Thymus (tissue), 14 donors: ENCODE measurements at places on chromosomes 2 and 18.

DNA sequence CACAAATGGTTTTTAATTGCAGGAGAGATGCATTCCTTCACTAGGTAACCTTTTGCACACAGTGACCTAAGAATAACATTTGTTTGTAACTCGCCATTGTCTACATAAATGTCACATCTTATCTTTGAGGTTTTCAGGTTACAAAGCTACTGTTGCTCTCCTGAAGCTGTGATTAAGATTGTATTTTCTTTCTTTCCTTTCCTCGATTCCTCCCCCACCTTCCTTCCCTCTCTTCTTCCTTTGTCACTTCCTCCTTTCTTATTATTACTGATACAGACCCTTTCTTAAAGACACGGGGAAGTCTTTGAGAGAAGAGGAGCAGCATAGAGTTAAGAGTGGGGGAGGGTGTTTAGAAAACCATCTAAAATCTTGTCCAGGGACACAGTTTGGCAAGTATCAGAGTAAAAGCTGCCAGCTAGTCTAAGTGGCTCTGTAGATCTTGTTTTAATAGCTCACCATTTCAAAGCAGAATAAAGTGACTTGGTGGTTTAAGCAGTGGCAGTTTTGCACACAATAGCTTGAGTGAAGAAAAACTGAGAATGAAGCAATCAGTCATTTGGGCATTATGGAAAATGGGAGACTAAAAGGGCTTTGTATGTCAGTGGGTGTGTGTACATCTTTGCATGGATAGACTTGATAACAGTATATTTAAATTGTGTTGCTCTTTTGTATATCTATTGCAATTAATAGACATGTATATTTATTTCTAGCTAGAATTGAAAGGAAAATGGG is 10.9 kb downstream of the CERS6 start:
- DNase-seq = no peak

GRCh38 chr2:196743165-196743564 is 56.3 kb downstream of the GTF3C3 start:
- DNase-seq = no peak

GRCh38 chr2:207432453-207432852 is 97.3 kb upstream of the CREB1 start:
- no peak for DNase-seq

DNA sequence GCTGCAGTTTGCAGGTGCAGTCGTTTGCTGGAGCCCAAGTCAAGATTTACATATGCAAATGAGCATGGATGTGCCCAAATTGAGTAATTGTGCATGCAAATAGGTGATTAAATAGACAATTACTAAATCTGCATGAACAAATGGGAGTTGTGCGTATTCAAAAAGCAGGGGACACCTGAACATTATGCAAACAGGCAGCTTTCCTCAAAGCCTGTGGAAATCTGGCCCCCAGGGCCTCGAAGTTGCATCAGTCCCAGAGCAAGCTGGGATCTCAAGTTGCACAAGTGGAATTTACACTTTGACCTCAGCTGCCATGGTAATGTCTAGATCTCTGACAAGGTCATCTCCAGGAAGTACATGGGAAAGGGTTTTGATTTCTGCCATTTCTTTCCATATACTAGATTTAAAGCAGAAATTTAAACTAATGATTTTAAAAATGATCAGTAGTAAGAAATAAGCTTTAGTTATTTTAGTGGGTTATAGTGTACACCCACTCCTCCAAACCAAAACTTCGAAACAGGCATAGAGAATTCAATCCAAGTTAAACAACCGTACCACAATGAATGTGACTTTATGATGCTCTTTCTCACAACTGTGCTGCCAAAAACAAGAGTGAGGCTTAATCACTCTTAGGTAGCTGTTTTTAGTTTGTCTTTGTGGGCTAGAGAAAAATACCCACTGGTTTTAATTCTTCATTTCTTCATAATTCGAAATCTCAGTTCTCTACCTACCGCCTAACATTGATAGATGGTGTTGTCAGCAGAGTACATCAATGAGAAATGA is 110.7 kb downstream of the RND3 start:
- DNase-seq = no peak

- DNase-seq = no peak
These were observed 251.1 kb downstream of the CYP26B1 start for GRCh38 chr2:71896385-71897136.

DNA sequence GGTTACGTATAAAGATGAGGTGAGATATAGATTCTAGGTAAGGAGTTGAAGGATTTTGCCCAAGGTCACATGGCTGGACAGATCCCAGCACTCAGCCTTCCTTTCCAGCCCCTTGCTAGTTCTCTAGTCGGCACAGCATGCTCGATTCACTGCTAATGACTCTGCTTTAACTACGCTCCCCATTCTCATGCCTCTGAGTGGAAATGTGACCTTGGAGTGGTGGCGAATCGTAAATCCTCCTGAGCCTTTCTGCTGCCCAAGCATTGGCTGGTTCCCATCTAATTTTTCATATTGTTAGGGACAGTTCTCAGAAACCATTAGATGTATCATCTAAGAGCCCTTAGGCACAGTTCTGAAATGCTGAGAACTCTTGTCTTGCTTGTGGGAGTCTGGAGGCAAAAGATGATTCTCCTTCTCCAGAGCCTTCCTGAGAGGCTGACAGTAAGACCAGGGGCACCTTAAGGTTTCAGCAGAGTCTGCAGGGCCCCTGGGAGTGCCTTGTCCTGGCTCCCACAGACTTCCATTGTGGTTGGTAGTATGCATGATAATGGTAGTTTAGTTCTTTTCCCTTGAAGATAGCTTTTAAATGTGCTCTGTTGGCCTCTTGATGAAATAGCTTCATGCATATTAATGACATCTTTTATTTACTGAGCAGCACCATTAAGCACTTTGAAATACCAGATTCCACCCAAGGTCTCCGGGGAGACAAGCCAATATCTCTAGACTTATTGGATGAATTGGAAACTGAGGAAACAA is 377.8 kb upstream of the SLC14A2 start:
- no peak for DNase-seq

DNA sequence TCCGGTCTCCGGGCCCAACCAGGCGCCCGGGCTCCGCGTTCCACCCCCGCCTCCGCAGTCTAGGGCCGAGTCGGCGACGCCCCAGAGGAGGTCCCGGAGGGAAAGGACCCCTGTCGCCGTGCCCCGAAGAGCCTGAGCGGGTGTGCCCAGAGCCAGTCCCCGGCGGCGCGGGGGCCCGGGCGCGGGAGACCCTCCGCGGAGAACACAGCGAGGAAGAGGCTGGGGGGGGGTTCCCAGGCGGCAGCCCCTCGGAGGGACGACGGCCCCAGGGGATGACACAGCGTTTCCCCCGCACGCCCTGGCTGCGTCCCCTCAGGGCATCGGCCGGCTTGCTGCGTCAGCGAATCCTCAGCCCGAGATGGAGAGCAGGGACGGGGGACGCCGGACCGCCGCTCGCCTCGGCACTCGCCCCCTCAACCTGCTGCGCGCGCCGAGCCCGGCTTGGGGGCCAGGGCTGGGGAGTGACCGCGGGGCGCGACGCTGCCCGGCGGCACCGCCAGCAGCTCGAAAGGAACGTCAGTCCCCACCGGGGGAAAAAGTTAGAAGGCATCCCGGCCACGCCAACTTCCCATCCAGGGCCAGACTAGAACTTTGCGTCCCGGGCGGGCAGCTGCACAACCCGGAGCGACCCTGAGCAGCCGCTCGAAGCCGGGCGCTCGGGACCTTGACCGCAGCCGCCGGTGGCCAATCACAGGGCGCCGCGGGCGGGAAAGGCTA is 711 bp downstream of the SFXN5 start:
- DNase-seq = no peak

DNA sequence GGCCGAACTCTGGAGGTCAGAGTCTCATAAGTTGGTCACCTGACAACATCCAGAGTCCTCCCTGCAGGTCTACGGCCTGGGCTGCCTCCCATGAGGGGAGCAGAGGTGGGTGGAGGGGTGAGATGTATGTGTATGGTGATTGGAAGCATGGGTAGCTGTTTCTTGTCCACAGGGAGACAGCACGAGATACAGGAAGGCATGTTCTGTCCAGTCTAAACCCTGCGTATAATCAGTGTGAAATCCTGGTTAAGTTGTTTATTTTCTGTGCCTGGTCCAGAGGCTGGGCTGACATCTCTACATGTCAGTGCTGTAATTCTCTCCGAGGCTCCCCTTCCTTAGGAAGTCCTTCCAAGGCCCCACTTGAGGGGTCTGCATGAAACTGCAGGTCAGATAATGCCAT is 8.9 kb downstream of the TOGARAM2 start:
- no peak for DNase-seq

DNA sequence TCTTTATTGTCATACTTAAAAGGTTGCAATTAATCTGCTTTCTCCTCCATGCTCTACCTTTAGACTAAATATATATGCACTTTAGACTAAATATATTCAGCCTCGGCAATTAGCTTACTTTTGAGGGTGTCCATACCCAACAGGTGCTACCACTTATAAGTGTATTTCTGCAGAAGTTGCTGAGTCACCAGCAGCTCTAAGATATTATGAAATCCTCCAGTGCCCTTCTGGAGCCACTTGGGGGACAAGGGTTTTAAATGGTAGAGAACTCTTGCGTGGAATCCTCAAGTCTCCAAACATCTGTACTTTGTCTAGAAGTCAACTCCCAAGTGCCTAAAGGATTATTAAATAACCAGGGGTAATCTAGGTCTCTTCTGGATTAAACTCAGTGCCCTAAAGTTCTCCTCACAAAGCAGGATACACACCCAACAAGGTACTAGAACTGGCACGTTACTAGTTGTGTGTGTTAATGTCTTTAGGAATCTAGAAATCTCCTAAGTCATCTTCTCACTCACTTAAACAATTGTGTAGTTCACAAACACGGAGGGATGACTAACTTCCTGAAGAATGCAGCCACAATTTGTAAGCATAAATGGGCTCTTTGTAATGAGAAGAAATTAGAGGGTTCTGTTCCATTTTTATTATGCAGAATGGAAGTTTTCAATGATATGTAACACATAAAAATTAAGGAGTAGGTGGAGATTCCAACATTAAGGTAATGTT is 159.7 kb downstream of the CD226 start:
- DNase-seq = no peak

- DNase-seq = no peak
These were observed 724.5 kb downstream of the EPHA4 start for GRCh38 chr2:220847589-220847988.

GRCh38 chr18:36496022-36496421 is 198.5 kb downstream of the FHOD3 start:
- peak; percentile 19 for DNase-seq
